GM12878 (cell line): ENCODE measurements at places on chromosomes 6 and 20.

DNA sequence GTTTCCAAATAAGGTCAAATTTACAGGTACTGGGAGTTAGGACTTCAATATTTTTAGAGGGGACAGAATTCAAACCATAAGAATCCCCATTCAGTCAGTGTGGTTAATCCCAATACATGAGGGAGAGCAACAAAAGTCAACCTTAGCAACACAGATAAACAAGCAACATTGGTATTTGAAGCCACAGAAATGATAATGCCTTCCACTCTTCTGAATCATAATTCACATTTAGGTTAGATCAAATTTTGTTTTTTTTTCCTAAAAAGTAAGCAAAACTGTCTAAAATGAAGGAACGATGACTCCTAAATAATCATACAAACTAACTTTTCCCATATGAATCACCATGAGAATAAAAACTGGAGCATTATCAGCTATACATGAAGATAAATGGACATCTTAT lies 246.0 kb upstream of the TENT5A start:
- DNase-seq: no peak

- DNase-seq: no peak
Measured at GRCh38 chr20:23670361-23670760, 18.5 kb downstream of the CST4 start.

DNA sequence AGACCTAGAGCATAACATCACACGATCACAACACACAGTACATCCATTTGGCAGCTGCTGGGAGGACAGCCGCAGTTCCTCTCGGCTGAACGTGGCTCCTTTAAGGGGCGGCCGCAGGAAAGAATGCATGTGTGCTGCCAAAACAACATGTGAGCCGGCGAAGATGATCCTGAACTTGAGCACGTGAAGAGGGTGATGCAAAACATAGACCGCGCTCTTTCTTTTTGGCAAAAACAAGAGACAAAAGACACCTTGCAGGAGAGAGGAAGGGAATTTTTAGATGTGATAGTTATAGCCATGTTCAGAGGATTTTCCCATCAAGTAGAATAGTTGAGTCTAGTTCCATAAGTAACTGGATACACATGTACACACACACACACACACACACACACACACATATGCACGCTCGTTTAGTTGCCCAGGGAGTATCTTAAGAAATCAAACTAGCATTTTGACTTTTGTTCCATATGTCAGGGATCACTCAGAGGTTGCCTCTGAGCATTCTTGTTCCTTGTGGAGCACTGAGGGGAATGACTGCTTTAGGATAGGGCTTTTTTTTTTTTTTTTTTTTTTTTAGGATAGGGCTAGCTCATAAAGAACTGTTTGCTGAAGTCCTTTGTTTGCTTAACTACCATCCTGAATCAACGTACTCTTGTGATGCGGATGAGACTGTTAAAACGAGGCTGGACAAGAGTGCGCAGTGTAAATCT lies 21.7 kb upstream of the RANBP9 start:
- no peak for DNase-seq

GRCh38 chr20:34560141-34560523 lies 1.6 kb downstream of the MAP1LC3A start:
- DNase-seq: no peak

- no peak for DNase-seq
Measured at GRCh38 chr6:3929281-3929798, 80.2 kb downstream of the FAM50B start.

DNA sequence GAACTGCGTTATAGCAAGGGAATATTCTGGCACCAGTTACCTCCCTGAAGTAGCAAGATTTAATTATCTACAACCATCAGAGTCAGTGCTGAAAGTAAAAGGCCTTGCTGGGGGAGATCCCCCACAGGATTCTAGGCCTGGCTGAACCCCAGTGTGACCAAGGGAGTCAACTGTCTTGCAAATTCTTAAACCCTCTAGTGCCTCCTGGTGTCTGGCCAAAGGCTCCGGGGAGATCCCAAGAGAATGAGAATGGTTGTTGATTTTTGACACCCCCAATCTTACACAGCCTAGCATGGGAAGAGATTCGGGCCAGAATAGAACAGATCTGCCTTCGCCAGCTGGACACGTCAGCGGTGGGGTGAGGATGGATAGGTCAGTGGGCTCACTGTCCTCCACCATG lies 179.4 kb downstream of the ERMARD start:
- DNase-seq: no peak

GRCh38 chr6:36523451-36523850 lies 23.8 kb downstream of the STK38 start:
- no peak for DNase-seq

DNA sequence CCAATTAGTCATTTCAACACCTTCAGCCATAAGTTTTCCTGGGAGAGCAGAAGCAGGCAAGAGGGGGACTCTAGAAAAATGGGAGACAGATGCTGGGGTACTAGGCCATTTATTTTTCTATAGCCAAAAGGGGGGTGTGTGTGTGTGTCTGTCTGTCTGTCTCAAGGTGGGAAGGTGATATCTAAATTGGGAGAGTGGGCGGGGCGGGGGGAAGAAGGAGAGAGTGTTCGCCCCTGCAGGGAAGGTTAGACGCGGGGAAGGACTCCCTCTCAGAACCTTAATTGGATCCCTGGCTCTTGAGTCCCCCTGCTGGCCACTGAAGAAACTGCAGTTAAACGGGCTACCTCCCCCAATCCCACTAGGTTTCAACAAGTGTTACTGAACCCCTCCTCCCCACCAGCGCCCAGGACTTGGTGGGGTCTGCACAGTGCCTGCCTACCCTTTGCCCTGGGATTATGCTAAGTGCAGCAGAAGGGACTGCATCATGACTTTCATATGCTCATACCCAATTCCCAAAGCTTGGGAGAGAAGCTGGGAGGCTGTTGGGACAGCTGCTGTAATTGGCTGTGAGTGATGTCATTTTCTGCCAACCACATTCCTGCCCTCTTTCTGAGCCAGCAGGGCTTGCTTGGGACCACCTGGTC lies 45.8 kb downstream of the FOXP4 start:
- DNase-seq: peak; percentile 9

- no peak for DNase-seq
Measured at GRCh38 chr20:32366380-32366779, 8.2 kb downstream of the ASXL1 start.

GRCh38 chr6:118808793-118809638 lies 84.9 kb upstream of the ASF1A start:
- DNase-seq: no peak

DNA sequence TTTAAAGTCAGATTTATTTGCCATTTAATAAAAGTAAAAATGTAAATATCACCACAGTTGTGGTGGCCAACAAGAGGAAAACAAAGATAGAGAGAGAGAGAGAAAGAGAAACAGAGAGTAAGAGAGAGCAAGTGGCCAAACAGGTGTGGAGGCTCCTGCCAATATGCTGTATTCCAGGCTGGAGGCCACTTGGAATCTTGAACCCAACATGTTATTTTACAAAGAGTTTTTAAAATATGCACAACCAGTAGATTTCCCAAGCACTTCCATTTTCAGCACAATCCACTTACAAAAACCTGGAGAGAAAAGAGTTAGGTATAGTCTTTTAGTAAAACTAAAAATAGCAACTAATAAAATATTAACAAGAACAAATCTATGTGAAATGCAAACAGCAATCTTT lies 1323.1 kb upstream of the CITED2 start:
- no peak for DNase-seq

- no peak for DNase-seq
Measured at GRCh38 chr20:36969051-36969450, 17.5 kb upstream of the SAMHD1 start.

- no peak for DNase-seq
Measured at GRCh38 chr6:155528982-155529453, 73.4 kb upstream of the NOX3 start.

DNA sequence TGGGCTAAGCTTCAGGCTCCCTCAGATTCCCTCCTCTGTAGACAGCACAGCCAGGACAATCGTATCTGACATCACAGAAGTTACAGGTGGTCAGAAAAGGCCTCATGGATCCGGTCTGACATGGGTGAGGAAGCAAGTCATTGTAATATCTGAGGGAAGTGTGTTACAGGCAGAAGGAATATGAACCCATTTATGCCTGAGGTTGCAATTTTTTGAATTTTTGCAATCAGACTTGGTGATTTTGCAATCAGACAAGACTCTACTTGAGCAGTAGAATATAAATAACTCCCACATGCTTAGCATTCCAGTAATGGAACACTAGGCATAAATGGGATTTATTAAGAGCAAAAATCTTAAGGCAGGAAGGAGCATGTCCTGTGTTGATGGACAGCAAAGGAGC lies 52.1 kb downstream of the CBLN4 start:
- DNase-seq: no peak

- DNase-seq: no peak
Measured at GRCh38 chr20:36203861-36204260, 32.4 kb upstream of the AAR2 start.

- no peak for DNase-seq
Measured at GRCh38 chr6:49541210-49541724, 9.2 kb upstream of the C6orf141 start.

DNA sequence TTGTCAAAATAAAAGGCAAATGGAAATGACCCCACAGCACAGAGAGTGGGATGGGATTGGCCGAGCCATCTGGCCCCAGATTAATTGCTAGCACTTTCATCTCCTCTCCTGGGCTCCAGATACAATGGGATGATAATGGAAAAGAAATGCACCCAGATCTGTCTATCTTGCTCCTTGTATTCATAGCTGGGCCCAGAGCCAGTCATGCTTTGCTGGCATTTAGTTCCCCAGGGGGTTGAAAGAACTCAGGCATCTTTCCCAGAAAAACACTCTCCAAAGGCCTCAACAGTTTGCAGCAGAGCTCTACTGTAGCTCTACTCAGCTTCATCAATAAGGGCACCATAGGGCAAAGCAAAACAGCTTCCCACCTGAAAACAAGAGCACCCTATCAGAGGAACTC lies 116.0 kb upstream of the FOXA2 start:
- DNase-seq: no peak

GRCh38 chr6:124949706-124950105 lies 12.5 kb upstream of the RNF217 start:
- DNase-seq: no peak

GRCh38 chr6:1724616-1725015 lies 114.9 kb downstream of the FOXC1 start:
- no peak for DNase-seq

DNA sequence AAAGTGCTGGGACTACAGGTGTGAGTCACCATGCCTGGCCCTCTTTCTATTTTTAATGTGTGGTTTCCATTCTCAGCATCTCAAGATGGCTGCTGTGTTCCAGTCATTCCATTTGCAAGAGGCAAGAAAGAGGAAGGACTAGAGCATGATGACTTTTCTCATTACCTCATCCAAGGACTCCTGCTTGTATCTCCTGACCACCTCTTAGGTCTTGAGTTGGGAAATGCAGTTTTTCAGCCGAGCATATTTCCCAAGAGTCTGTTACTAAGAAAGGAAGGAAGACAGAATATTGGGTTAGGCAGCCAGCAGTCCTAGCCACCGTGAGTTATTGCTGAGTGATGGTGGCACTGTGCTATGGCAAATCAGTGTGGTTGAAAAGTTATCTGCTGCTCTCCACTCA lies 108.4 kb upstream of the INSM1 start:
- DNase-seq: no peak
